OCI-M1 (cell line): ENCODE measurements at places on chromosomes 5 and 9.

- DNase-seq = peak; percentile 0
Observed at GRCh38 chr5:127997201-127997704, 86.3 kb upstream of the SLC12A2 start.

DNA sequence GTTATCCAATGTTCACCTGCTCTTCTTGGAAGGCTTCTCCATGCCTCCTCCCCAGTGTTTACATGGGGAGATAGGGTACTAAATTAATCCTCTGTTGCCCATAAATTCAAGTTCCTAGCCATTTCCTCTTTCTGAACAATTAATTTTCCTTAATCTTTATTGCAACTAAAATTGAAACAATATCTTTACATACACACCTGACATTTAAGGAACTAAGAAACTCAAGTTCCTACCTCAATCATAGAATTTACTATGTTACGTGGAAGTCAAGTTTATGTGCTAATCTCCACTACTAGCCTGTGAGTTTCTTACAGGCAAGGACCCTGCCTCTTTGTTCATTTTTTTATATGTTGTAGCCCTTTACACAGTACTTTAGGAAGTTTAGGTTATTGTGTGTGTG is 10.1 kb upstream of the ADRB2 start:
- no peak for DNase-seq

DNA sequence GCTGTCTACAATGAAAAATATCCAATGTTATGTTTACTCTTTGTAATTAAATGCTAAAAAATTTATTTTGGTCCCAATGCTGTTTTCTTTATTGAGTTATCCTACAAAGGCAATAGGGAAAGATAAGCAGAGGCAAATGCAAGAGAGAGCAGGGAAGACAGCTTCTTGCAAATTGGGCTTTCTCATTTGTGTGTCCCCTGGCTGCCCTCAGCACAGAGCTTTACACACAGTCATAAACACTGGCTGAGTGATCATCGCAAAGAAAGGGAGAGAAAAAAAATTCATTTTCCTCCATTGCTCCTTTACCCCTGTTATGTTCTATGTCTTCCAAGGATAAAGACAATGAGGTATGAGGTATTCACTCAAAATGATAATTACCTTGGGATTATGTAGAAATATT is 2.3 kb upstream of the TSSK1B start:
- no peak for DNase-seq

- no peak for DNase-seq
Observed at GRCh38 chr9:105455836-105456475, 8.1 kb downstream of the FSD1L start.

DNA sequence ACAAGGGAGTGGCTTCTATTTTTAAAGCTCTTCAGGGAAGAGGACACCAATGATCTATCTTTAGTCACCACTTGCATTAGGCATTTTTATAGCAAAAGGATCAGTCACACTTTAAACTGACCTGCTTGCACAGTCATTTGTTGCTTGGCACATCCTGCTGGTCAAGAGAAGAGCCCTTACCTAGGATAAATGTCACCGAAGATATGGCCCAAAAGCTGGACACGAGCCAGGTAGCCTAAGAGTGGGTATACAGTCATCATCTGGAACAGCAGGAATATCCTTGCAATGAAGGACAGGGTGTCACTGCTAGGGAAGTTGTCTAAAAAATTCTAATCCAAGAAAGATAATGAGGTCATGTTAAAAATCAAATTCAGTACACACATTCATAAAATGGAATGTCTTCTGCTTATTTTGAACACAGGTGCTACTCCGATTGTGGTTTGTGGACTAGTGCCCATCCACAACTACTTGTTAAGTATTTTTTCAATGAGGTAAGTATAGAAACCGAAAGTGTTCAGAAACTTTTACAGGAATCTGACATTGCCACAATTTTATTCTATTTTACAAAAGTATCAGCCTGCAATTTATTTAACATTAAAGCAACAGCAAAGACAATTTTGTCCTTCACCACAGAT is 78.4 kb downstream of the SLC38A9 start:
- peak; percentile 55 for DNase-seq
